ENCODE measurements at places on chromosomes 5 and 9. TPM values are rescaled to one million over a fixed set of nuclear protein-coding genes. Genes with fewer than 3 reads are reported as not detected.

IL33 gene
- 0.27 TPM for total RNA-seq

SLC27A6 gene
- total RNA-seq = not detected

REEP5 gene
- total RNA-seq = 95.9 TPM

AGXT2 gene
- total RNA-seq = not detected

FAM163B gene
- total RNA-seq = not detected

ABO gene
- not detected for total RNA-seq

SLC9A3 gene
- 2.1 TPM for total RNA-seq

ROPN1L gene
- total RNA-seq = 1.7 TPM

Data from A549 treated with dexamethasone at 1 μM for 4 hours (cell line).